Esophagus mucosa (tissue), 1 donor: ENCODE measurements at places on chromosomes 2 and 18.

GRCh38 chr2:128404709-128405466, 86.2 kb upstream of the HS6ST1 start:
- no peak for ATAC-seq

DNA sequence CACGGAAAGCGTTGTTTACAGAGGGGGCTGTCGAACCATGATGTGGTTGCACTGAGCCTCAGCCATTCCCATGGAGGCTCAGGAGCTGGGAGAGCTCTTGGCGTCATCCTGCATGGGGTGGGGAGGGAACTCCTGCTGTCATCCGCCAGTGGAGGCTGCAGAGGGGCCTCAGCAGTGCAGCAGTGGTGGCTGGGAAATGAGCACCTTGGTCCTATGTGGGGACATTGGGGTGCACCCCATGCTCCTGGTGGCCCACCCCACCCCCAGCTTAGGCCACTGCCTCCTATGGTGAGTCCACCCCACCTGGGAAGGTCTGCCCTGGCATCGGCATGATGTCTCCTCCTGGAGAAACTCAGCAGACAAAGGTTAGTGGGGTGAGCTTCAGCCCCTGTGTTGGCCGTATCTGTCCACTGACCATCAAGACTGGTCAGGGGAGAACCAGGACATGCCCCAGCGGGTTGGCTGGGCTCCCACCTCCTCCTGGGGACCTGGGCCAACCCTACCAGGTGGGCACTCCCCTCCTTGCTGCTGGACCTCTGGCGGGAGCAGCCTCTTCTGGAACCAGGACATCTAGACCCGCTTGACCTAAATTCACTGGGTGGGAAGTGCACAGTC, 67.8 kb upstream of the HDAC4 start:
- no peak for ATAC-seq

DNA sequence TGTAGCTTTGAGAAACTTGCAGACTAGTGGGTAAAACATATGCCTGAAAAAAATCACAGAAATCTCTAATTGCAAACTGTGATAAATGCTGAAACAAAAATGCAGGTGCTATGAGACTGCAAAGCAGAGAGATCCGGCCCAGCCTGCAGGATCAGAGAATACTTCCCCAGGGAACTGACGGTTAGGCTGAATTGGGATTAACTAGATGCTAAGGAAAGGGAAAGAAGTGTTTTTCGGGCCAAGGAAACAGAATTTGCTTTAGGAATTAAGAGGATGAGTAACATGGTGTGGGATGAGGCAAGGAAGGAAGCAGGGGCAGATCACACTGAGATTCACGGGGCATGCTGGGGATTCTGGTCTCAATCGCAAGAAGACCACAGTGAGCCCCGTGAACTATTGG, 71.5 kb downstream of the OSBPL6 start:
- ATAC-seq = no peak

GRCh38 chr18:55422456-55423180, 165.4 kb downstream of the TCF4 start:
- peak; percentile 22 for ATAC-seq

DNA sequence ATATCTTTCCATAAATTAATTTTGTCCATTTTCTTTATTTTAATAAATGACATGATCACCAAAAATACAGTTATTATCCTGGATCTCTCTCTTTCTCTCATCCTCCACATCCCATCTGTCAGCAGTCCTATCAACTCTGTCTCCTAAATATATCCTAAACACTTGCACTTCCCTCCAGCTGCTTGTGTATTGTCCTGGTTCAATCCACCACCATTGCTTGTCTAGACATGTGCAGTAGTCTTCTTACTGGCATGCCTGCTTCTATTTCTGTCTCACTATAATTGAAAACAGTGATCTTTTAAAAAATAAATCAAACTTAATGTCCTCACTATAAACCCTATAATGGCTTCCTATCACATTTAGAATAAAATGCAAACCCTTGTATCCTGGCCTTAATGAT, 2168.6 kb upstream of the PIK3C3 start:
- no peak for ATAC-seq

GRCh38 chr18:58758606-58759005, 87.3 kb downstream of the MALT1 start:
- no peak for ATAC-seq
